ENCODE measurements at places on chromosomes 2 and 18.

GRCh38 chr2:239773228-239774141 lies 251.7 kb downstream of the NDUFA10 start:
- no peak for DNase-seq

GRCh38 chr2:43472527-43473194 lies 123.2 kb downstream of the THADA start:
- no peak for DNase-seq

DNA sequence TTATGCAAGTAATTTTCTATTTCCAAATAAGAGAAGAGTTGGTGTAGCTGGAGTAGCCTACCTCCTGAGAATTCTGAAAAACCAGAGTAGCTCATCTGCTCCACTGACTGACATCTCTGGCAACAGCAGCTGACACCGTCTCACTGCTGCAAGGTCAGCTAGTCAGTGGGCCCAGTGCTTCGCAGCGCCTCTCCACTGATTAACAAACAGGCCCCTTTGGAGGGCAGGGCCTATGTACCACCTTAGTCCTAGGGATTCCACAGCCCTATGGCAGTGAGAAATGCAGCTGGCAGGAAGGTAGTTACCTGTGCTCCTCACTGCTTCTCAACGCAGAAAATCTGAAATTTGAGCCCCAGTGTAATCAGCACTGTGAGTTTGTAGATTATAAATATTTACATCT lies 97.5 kb downstream of the DLGAP1 start:
- DNase-seq, result no peak

- DNase-seq, result no peak
Measured at GRCh38 chr2:85605406-85606115, 3.1 kb upstream of the TMEM150A start.

DNA sequence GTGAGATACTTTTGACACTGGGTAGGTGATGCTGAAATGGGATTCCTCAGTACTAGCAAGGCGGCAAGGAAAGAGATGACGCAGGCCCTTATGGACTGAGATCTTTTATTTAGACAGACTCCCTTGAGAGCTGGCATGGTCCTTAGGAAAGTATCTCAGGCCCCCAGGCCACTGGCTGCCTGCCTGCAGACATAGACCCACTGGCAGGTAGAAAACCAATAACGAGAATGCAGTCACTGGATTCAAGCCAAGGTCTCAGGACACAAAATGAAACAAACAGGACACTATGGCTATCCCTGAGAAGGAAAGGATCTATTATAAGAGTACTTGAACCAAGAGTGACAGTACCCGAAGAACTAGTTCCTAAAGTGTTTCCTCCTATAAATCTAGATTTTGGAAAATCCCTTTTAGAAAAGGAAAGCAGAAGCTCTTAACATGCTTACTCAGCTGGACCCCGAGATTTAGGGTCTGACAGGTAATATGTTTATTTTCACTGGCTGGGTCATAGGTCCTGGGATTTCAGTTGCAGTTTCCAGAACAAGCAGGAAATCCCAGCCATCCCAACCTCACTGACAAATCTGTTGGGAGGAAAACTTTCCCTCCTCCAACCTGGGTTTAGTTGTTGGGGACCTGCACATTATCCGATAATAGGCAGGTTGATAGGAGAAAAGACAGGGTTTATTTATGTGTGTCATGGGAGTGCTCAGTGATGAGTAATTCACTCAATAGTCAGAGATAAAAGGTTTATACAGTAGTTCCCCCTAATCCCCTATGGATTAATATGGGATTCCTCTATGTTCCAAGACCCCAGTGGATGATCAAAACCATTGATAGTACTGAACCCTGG lies 44.5 kb downstream of the COMMD1 start:
- no peak for DNase-seq

DNA sequence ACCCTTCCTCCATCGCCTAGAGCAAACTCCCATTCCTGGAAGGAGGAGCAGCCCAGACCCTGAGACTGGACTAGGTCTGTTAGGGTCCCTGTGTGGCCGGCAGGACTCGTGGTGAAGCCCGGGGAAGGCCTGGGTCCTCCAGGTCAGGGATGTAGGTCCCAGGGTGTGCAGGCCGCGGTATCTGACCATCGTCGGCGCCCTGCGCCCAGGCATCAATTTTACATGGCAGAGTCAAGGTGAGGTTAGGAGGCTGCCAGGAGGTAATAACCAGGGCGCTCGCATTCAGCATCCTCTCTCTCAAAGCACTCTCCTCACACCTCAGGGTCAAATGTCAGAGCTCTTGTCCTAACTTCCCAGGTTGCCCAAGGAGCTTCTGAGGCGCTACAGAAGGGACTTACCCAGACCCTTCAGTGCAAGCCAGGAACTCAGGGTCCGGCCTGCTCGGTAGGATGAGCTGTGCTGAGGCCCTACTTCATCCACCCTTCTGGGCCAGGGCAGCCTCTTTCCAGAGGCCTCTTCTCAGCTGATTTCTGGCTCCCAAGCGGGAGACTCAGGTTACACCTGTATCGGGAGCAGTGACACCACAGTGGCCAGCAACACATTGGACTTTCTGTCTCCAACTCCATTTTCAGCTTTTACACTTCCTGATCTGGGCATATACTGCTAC lies 628 bp downstream of the SH2D6 start:
- DNase-seq, result no peak

DNA sequence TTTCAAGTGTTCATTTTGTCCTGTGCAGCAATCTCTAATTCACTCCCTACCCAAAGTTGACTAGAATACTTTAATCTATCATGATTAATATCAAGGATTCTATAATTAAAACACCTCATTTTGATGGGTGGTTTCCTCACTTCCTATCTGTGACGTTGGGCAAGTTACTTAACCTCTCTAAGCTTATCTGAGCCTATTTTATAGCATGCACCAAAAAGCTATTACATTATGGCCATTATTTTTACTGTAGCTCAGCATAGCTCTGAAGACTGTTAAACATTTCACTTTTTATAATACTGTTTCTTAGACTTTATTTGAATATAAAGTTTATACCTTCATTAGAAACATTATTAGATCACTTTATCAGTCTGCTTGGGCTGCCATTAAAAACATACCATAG lies 579.6 kb upstream of the NXPH2 start:
- no peak for DNase-seq

DNA sequence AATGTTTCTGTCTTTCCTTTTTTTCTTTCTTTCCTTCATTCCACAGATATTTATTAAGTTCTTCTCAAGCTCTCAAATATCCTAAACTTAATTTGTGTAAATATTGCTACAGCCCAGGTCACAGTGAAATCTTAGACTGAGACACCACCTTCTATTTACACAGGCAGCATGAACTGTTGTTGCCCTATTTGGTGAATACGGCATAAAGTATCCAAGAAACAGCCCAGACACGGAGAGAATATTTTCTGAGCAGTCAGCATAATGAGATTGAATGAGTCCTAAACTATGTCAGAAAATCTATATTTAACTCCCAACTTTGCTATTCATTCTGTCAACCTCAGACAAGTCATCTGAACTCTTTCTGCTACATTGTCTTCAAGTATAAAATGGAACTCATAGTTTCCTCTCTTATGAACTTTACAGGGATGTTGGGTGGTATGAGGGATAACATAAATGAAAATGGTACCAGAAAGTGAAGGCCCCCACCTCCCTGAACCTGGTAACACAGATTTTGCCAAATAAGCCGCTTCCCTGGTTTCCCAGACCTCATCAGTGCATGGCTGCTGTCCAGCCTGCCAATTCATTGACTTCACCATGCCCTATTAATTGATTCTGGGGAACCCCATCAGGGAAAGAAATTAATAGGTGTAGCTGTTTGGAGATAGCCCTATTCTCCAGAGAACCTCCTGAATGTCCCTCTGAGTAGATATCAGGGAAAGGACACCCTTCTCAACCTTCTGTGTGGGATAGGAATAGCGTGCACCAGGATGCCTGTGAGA lies 235.9 kb downstream of the SETBP1 start:
- no peak for DNase-seq

- no peak for DNase-seq
Measured at GRCh38 chr2:69577467-69578197, 65.9 kb downstream of the AAK1 start.

DNA sequence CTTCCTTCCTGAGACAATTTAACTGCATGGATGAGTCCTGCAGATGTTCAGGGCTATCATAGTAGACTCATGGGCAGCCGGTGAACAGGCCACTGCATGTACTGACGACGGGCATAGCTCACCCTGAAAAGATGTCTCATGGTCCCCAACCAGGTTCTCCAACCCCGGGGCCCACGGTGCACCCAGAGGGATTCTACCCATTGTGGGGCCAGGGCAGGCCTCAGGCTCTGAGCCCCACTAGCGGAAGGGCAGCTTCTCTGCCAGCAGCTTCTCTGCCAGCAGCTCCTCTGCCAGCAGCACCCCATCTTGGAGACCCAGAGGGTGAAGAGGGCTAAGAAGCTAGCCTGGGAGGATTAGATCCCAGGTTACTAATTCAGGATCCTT lies 3.2 kb upstream of the CNNM4 start:
- DNase-seq, result no peak

All from CD4-positive, alpha-beta T cell treated with Interleukin-4 for 4 hours (primary cell).